ENCODE measurements at places on chromosomes 6 and 20.

DNA sequence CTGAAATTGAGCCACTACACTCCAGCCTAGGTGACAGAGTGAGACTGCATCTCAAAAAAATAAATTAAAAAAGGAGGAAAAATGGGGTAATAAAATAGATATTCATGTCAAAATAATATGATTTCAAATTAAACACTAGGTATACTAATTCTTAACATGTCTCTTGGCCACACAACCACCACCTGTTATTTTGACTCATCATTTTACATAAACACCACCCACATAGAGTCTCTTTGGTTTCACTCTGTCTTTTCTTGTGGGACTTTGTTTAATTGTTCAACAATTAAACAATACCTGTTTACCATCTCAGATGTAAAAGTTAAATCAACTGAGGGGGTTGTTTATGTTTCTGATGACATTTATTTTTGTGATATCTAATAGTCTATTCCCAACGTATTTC lies 476.8 kb upstream of the ADGRB3 start:
- no peak for DNase-seq

GRCh38 chr6:125818225-125818657 lies 27.5 kb downstream of the NCOA7 start:
- DNase-seq = no peak

GRCh38 chr6:30178837-30179236 lies 15.5 kb downstream of the TRIM15 start:
- no peak for DNase-seq

GRCh38 chr20:17835240-17835933 lies 133.2 kb downstream of the SNX5 start:
- peak; percentile 14 for DNase-seq

- no peak for DNase-seq
Measured at GRCh38 chr6:19289457-19289856, 547.7 kb upstream of the ID4 start.

GRCh38 chr6:155143578-155144106 lies 120.2 kb upstream of the CLDN20 start:
- DNase-seq = no peak

Measured in kidney glomerular epithelial cell (primary cell).